NCI-H345 (cell line): ENCODE measurements at places on chromosomes 16 and 17.

DNA sequence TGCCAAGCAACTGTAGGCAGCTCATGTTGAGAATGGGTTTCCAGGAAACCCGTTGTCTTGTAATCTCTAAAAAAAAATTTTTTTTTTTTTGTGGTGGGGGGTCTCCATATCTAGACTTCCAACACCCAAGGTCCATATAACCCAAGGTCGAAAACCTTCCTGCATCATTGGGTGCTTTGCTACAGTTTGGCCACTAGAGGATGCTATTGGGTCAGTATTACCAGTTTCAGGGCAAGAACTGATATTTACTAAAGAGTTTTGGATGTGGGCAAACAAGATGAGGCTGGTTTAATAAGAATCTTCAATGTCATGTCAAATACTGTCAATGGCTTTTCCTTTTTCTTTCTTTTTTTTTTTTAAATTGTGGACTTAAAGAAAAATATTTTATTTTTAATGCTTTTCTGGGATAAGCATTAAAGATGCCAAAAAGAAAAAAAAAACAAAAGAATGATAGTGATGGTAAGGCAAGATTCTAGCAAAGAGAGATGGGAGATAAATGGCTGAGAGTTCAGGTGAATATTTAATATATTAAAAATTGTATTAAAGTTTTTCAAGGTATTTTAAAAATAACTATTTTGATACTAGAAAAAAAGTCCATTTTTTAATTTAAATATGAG, 62.2 kb downstream of the DHRS7C start:
- DNase-seq, result peak; percentile 27

DNA sequence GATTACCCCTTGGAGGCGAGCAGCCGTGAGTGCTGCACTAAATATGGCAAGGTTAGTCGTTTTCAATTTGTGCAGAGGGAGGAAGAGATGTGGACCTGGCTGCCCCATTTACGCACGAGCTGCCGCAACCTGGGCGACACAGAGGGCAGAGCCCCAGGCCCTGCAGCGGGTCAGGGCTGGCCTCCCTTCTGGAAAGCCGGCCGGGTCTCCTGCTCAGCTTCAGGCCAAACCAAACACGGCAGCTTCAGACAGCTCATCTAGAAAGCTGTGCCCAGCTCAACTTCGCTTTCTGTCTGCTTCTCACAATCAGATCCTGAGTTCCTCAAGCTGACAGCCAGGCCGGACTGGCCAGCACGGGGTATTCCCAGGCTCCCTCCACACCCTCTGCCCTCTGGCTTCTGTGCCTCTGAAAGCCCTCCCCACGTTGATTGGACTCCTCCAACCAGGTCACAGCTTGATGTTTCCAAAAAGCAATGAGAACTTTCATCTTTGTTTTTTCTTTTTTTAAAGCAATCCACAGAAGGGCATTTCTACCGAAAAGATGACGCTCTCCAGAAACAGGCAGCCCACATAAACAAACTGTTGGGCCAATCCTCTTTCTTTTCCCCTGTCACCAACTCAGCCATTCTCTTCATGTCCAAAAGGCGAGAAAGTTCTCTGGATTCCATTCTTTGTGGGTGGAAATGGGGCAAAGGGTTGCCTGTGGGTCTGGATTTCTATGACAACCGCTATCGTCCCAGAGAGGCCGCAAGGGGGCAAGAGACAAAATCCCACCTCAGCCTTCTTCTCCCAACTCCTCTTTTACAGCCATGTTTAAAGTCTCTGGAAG, 189.0 kb downstream of the ZFHX3 start:
- no peak for DNase-seq

DNA sequence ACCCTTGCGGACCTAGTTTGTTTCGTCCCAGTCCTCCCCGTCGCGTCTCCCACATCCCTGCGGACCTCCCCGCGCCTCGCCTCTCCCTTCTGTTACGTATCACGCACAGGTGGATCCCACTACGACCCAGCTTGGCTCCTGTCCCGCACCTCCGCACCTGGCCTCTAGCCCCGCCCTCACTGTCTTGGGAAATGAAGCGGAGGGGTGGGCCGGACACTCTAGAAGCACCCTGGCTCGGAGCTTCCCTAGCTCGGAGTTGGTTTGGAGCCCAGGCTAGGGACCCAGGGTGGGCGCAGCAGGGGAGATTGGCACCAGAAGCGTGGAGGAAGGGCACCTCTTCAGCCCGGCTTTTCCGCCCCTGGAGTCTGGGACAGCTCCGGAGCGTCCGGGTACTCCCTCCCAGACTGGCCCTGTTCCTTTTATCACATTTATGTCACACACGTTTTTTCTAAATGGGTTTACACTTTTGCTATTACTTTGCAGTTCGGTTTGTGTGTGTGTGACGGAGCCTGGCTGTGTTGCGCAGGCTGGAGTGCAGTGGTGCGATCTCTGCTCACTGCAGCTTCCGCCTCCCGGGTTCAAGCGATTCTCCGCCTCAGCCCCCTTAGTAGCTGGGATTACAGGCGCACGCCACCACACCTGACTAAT, 1.4 kb upstream of the CEMP1 start:
- DNase-seq, result peak; percentile 79

- no peak for DNase-seq
These were observed 27.8 kb downstream of the CDH1 start for GRCh38 chr16:68764862-68765261.

GRCh38 chr16:17836868-17837602, 366.3 kb upstream of the XYLT1 start:
- no peak for DNase-seq

DNA sequence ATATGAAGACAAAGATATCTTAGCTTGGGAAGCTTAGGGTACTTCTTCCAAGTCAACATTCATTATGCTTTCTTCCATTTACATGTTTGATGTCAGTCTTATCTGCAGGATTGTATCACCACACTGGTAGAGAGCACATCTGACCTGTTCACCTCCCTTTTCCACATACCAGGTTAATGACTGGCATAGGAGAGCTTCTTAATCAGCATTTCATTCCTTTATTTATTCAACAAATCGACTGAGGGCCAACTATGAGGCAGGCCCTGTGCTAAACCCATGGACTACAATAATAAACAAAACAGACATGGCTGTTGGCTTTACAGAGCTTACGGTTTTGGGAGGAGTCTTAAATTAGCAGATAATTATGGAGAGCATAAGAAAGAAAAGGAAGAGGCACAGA, 378.1 kb upstream of the CDH11 start:
- no peak for DNase-seq

- no peak for DNase-seq
These were observed 22.9 kb downstream of the ABR start for GRCh38 chr17:1156864-1157263.

DNA sequence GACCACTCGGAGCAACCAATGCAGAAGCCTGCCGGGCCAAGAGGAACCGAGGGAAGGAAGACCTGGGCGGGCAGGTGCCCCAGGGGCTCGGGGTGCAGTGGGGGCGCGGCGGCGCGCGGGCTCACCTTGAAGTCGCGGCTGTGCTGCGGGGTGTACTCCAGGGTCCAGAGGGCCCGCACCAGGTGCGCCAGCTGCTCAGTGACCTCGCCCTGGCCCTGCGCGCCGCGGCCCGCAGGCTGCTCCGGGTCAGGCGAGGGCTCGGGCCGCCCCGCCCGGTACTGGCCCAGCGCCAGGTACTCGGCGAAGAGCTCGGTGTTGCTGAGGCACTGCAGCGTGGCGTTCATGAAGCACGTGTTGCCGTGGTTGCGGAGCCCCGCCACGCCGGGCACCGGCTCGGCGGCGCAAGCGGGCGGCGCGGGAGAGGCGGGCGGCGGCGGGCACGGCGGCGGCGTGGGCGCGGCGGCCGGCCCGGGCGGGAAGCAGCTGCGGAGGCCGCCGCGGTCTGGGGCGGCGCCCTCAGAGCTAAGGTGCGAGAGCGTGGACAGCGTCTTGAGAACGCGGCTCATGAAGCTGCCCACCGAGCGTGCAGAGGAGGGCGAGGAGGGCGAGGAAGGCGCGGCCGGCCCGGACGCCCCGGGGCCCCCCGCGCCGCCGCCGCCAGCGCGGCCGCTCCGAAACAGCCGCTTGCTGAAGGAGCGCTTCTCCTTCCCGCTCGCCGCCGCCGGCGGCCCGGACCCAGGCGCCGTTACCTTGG, 562 bp downstream of the USP31 start:
- peak; percentile 53 for DNase-seq

DNA sequence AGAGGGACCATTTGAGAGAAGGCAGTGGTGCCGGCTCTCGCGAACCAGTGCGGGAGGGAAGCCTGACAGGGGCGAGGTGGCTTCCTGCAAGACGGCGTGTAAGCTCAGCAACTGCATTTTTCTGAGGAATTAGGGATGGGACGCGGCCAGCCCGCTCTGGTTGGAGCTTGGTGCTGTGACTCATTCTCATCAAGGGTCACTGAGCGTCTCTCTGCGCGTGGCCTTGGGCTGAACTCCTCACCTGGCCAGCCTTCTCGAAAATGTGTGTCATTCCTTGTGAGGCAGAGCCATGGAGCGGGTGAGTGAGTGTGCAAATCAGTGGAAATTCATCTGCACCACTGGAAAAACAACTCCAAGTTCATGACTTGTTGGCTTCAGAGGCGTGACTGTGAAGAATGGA, 52.8 kb downstream of the NTN1 start:
- DNase-seq, result no peak

GRCh38 chr17:73103641-73104335, 11.3 kb upstream of the SLC39A11 start:
- DNase-seq, result no peak

DNA sequence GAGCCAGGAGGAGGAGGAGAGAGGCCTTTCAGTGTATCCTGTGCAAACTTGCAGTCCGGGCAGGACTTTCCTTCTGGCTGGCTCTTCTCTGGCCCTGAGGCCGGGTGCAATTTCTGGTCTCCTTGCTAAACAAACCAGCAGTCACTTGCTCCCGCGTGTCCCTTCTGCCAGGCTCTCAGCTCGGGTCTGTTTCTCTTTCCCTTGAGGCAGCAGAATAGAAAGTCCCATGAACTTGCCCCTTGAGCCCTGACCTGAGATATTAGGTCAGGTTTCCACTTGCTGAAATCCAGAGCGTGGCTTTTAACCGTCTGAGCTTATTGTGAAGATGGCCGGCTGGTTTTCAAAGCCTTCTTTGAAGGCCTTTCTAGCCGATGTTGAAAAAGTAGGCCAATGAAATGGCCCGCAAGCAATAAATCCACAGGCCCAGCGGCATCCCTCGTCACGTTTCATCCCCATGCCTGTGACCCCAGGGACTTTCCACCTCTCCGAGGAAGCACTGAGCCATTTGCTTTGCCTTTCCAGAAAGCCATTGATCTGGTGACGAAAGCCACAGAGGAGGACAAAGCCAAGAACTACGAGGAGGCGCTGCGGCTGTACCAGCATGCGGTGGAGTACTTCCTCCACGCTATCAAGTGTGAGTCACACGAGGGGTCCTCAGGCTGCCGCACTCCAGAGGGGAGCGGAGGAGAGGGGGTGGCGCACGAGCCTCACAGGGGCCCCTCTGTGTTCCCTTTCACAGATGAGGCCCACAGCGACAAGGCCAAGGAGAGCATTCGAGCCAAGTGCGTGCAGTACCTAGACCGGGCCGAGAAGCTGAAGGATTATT, 4.5 kb downstream of the VPS4A start:
- DNase-seq, result no peak

DNA sequence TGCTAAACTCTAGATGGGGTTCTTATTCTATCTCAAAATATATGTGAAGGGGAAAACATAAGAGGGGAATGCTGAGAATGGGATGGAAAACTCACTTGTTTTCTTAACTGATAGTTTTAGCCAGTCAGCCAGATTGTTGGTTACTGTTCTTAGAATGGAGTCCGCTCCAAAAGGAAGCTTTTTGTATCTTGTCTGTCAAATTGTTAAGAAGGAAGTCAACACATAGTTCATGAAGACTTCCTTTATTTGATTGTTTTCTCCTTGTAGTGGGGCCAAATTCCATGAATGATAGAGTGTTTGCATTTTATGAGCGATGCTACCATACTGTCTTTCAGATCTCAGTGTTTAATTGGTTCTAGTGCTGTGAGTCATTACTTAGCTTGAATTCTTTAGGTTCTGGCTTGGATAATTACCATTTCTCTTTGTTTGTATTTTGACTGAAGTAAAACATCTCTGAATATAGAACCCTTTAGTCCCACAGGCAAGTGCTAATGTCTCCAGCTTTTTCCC, 98.3 kb upstream of the GOT2 start:
- no peak for DNase-seq

DNA sequence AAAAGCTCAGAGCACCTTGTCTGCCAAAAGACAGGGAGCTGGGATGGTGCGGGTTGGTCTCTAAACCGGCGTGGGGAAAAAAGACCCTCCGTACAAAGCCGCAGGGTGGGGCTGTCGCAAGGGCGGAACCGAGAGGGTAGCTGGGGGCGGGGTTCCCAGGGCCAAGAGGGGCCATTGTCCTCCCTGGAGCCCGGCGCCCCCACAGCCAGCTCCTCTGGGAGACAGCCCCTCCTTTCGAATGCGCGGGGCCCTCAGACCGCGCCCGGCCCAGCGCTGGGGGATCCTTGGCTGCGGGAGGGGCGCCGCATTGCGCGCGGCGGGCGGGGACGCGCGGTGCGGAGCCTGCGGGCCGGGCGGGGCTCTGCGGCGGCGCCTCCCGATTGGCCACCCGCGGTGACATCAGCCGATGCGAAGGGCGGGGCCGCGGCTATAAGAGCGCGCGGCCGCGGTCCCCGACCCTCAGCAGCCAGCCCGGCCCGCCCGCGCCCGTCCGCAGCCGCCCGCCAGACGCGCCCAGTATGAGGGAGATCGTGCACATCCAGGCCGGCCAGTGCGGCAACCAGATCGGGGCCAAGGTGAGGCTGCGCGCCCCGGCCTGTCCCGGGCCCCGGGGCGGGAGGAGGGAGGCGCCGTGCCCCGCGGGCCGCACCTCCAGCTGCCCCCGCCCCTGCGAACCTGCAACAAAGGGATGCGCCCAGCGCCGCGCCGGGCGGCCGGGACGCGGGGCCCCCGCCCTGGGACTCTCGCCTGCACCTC, at the start of gene TUBB3:
Gene TUBB3, plus strand, starts transcription at position 459 of the 756 bp plus-strand sequence. Its CDS starts 60 bp downstream, at position 519.
- peak; percentile 87 for DNase-seq

- DNase-seq, result no peak
These were observed 5.7 kb upstream of the RAB40B start for GRCh38 chr17:82703935-82704865.

DNA sequence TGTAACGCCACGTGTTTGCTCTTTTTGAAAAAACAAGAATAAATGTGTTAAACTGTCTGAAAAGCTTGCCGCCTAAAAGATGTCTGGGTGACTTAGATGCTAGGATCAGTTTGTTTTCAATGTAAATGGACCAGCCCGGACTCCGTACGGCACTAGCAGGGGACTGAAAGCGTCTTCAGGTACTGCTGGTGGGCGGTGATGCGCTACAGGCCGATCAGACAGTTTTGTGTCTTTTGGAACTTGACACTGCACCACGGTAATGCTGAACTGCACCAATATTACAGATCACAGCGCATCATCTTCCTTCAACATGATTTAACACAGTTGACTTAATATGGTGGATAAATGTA, 727 bp upstream of the MBTPS1 start:
- DNase-seq, result peak; percentile 14
